ENCODE measurements at places on chromosomes 2 and 18.
A peak's percentile ranks its signal among the peaks of the same experiment; 100 is the strongest.

DNA sequence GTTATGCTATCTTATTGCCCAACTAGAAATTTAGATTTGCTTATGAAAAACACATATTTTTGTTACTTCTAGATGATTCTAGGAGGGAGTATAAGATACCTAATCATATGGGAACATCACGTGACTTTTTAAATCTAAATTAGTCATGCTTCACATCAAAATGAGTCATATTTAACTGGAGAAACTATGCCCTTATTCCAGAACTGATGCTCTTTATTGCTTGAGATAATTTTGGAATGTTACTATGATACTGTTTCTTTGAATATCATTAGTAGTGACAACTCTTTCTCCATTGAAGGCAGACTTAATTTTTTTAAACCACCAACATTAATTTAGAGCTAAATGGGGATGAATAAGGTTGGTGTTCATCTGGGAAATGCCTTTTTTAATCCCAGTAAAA is 19.9 kb upstream of the ELAC1 start:
- DNase-seq: peak; percentile 28

DNA sequence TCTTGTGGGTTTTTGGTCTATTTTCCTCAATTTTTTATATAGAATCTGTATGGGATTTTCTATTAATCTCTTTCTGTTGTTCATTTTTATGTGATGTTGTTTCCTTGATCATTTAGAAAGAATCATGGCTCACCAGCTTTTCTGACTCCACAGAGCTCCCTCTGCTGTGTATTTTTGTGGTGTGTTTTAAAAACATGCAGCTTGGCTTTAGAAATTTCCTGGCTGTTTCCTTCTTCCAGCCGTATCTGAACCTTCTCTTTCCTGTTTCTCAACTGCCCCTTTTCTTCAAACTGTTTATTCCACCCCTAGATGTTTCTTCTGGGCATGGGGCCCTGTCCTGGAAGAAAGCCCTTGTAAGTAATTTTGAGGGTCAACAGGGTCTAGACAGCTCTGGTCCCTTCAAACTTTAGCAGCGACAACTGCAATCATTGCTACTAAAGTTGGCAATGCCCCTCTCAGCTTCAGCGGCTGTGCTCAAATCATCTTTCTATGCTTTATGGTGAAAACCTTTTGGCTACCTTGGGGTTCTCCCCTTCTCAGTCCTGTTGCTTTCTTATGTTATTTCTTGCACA is 17.6 kb upstream of the COPS8 start:
- no peak for DNase-seq

GRCh38 chr2:32564417-32565035 is 63.3 kb upstream of the TTC27 start:
- DNase-seq: no peak

GRCh38 chr18:31438402-31438801 is 9.1 kb upstream of the DSG3 start:
- DNase-seq: no peak

DNA sequence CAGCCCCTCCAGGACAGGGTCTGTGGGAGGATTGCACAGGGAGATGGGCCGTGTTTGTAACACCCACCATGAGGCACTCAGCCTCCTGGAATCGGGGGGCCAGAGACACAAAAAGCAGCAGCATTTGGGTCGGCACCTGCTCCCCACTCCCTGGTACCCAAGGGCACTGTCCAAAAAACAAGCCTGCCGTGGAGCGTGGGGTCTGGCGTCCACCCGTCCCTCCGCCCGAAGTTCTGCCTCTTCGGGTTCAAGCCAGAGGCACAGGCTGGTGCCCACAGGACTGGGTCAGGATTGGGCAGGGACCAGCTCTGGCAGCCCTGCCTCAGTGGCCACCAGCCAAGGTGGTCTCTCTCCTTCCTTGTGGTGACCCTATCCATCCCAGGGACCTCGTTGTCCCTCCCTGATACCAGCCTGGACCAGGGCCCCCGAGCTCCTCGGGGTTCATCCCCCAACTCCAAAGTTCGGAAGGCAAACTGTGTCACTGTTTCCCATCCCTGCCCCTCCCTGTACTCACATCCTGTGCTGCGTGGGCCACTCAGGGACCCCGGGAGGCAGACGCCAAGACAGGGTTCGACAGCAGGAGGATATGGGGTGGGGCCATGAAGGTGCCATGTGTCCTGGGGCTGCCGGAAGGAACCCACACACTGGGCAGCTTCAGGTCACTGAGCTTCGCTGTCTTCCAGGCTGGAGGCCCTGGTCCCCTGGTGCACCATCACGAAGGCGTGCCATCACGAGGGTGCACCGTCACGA is 126.0 kb upstream of the HDAC4 start:
- no peak for DNase-seq

DNA sequence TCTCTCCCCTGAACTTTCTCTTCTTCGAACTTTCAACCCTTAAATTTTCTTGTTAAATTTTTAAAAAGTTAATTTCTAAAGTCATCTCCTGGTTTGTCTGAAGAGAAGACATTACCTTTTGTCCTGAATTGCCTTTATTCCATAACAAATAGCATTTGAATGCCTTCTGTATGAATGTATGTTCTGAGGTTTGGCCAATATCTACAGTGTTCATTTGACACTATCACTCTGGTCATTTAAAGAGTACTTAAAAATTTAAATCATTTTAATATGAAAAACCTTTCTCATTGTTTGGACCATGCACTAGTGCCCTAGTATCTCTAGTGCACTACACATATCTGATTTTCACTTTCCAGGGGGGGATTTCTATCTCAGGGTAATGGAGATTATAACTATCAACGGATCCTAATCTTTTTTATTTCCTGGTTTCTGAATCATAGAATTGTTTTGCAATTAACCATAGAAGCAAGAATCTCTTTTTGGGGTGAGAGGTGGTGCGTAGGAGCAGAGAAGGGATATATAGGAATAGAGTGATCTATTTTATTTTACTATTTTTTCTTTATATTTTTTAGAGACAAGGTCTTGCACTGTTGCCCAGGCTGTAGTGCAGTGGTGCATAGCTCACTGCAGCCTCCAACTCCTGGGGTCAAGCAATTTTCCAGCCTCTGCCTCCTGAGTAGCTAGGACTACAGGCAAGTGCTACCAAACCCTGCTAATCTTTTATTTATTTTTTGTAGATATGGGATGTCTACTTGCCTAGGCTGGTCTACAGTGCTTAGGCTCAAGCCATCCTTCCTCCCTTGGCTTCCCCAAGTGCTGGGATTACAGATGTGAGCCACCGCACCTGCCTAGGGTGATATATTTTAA is 25.5 kb downstream of the TANC1 start:
- DNase-seq: no peak

- DNase-seq: no peak
These were observed 39.5 kb downstream of the STK39 start for GRCh38 chr2:168207851-168208250.

- no peak for DNase-seq
These were observed 282.6 kb downstream of the CCDC178 start for GRCh38 chr18:33157893-33158292.

DNA sequence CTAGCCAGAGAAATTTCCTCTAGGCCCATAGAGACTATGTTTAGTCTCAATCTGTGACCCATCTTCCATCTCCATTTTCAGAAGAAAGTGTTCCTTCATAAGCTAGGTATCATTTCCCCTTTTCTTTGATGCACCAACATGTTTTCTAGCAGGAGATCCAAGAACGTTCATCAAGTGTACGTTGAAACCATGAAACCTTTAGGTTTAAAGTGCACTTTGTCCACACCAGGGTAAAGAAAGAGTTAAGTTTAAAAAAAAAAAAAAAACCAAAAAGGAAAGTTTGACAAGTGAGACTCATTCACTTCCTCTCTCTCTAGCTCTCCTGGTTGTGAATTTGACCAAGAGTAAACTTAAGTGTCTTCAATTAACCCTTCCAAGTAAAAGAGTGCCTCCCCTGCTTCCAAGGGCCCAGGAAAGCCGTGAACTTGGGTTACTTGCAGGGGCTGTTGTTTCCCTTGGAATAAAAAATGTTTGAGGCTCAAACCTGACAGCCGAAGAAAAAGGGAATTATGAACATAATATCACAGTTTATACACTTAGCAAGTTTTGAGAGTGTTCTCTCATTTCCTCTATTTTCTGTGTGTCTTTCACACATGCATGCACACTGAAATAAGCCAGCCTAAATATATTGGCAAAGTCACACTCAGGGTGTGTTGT is 56.7 kb downstream of the LBH start:
- DNase-seq: no peak

- no peak for DNase-seq
These were observed 16.2 kb downstream of the MRO start for GRCh38 chr18:50803592-50803991.

DNA sequence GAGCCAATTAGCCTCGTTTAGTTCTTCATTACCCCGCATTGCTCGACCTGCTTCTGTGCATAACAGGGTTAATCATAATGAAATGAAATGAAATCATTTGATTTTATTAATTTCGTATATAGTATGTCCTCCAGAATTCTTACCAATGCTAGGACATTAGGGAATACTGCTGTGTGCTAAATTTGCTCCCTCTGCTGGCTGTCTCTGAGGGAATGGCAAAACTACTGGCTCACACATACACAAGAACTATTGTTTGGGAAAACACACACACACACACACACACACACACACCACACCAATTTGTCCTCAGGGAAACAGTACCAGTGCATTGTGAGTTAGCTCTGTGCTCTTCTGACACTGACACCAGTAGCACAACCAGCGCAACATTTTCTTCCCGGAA is 273.3 kb upstream of the TCF4 start:
- no peak for DNase-seq

GRCh38 chr2:6312367-6312766 is 553.3 kb downstream of the CMPK2 start:
- no peak for DNase-seq

DNA sequence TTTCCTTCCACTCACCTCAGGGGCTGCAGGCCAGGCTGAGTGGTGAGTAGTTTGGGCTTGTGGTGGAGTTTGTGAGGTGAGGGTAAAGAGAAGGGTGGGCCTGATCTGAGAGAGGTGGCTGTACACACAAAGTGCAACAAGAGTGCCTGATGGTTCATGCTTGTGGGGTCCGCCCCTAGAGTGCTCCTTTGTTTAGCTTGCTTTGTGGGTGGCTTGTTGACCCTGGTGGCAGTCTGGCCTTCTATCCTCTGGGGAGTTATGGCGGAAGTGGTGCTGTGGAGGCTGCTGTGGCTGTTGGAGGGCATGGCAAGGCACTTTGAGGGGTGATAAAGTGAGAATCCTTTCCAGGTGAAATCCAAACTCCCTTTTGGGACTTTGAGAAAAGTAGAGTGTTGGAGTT is 10.6 kb downstream of the UBE2F start:
- no peak for DNase-seq

GRCh38 chr2:12173943-12174340 is 427.5 kb downstream of the LPIN1 start:
- DNase-seq: no peak

GRCh38 chr2:239224199-239224570 is 176.6 kb downstream of the HDAC4 start:
- no peak for DNase-seq

GRCh38 chr2:102703748-102704147 is 58.1 kb upstream of the TMEM182 start:
- peak; percentile 51 for DNase-seq

DNA sequence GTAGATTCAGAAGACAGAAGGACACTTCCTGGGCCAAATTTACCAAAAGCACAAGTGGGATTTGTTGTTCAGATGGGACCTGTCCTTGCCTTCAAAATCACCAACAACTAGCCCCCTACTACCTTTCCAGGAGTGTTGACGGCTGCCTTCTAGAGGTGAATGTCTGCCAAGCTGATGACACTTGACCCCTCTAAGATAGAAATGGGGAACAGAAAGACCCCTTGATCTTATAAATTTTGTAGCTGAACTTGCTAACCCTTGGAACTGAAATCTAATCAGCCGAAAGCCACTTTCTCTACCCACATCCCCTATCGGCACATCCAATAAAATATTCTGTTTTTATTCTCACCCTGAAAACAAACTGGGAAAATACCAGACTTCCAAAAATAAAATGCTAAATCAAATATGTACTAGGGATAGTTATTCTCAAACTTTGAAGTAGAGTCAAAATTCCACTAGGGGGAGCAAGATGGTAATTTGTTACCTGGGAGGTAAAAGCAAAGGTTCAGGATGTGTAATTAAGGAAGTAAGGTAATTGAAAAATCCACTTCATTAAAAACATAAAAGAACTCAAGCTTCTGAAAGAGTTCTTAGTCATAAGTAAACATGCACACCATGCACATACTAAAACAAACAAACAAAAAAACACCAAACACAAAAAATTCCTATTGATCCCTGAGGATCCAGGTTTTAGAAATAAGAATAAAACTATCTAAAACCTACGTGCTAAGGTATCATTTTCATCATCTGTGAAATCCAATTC is 119.2 kb downstream of the ANKRD44 start:
- DNase-seq: peak; percentile 54

DNA sequence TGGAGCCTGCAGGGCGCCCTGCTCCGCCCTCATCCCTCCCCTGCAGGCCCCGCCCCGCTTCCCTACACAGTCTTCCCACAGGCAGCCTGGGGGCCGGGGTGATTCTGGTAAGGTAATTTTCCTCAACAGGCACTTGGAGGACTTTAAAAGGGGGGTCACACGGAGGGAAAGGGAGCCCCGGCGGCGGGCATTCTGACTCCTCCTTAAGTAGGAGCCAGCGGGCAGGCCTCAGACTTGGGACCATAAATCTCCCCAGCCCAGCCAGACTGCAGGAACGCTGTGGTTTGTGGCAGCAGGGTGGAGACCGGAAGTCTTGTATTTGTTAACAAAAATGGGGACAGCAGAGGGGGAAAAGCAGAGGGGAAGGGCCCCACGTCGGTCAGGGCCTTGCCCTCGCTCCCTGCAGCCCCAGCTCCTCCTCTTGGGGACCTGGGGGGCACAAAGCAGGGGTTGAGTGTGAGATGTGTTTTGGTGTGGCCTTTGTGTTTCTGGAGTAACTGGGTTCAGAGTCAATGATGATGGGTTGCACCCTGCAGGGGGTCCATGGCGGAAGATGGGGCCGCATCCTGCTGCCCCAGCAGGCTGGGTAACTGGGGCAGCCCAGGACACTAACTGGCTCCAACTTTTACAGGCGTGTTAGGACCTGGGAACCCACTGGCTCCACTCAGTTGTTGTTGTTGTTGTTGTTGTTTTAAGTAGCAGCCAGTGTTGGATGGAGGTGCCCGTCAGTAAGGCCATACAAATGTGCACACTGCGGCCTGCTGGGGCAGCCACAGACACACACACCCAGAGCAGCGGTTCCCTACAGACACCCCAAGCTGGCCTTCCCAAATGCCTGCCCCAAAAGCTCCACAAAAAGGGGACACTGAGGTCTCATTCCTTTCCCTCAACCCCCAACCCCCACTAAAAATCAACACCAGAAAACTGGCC is 27.7 kb downstream of the SMAD7 start:
- peak; percentile 94 for DNase-seq

- DNase-seq: no peak
These were observed 40.5 kb upstream of the HS6ST1 start for GRCh38 chr2:128358941-128359731.

- no peak for DNase-seq
These were observed 7.3 kb downstream of the IRS1 start for GRCh38 chr2:226792155-226792881.

GRCh38 chr2:46667945-46668344 is 188.6 kb downstream of the TMEM247 start:
- no peak for DNase-seq

DNA sequence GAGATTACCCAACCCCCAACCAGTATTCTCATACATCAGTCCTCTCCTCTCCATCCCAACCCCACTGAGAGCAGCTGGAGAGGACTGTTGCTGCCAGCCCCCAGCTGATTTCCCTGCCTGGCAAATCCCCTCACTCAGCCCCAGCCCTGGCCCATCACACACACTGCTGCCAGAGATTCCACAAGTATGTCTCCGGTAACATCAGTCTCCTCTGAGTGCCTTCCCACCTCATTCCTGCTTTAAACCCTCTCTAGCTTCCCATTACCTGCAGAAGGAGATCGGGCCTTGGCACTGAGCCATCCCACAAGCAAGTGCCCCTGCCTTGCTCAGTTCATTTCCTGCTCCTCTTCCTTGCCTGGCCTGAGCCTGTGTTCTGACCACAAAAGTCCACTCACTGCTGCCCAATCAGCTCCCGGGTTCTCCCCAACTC is 50.6 kb upstream of the ZFP36L2 start:
- peak; percentile 22 for DNase-seq
